GM23338 (cell line): ENCODE measurements at places on chromosomes 5 and 9. TPM values are rescaled to one million over a fixed set of nuclear protein-coding genes. Genes with fewer than 3 reads are reported as not detected.

Gene IFNA21
- polyA plus RNA-seq = not detected in 2 replicates

Gene CCL27
- not detected in 2 replicates for polyA plus RNA-seq

Gene CMBL
- polyA plus RNA-seq = 23.5 and 24.1 TPM in 2 replicates

Gene PCDHA9
- polyA plus RNA-seq = 1.1 and 1.6 TPM in 2 replicates

Gene DNAI1
- 0.82 and 1.1 TPM in 2 replicates for polyA plus RNA-seq

Gene MZB1
- 0.52 and 0.71 TPM in 2 replicates for polyA plus RNA-seq

Gene PIK3R1
- 3.4 and 5.9 TPM in 2 replicates for polyA plus RNA-seq
